ENCODE measurements at places on chromosomes 5 and 9.

GRCh38 chr5:177606071-177607051 lies 6.4 kb downstream of the B4GALT7 start:
- no peak for DNase-seq

- no peak for DNase-seq
These were observed 83.9 kb downstream of the KCTD16 start for GRCh38 chr5:144254552-144254951.

GRCh38 chr9:32010322-32010721 lies 374.1 kb upstream of the ACO1 start:
- DNase-seq, result no peak

- no peak for DNase-seq
These were observed 74.3 kb downstream of the LMX1B start for GRCh38 chr9:126687930-126688461.

DNA sequence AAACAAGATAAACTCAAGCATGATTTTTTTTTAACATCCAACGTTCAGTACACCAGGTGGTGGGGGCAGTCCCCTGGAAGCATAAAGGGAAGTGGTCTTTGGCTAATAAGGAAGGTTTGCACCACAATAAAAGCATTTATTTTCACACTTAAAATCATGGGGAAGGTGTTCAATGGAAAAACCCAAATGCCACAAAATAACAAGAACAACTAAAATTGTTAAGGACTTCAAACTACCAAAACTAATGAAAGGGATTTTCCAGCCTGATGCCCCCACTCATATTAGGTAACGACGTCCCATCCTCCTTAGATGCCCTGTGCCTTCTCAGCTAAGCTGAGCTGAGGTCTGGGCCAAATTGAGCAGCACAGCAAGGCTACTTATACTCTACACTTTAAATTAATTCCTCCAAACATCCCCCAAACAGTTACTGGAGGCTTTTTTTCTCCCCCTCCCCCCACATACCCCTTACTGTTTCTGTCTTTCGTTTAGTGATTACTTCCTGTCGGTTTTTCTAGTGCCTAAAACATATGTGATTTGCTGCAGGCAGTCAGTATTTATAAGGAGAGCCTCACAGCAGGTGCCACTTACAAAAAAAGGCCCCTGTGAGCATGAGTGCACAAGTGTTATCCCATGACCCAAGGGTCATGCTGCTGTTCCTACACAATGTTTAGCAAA lies 259.7 kb upstream of the ZNF608 start:
- no peak for DNase-seq

GRCh38 chr9:89519366-89519805 lies 21.5 kb upstream of the SEMA4D start:
- peak; percentile 65 for DNase-seq

- DNase-seq, result peak; percentile 55
These were observed 138.6 kb downstream of the TRIO start for GRCh38 chr5:14281746-14282181.

DNA sequence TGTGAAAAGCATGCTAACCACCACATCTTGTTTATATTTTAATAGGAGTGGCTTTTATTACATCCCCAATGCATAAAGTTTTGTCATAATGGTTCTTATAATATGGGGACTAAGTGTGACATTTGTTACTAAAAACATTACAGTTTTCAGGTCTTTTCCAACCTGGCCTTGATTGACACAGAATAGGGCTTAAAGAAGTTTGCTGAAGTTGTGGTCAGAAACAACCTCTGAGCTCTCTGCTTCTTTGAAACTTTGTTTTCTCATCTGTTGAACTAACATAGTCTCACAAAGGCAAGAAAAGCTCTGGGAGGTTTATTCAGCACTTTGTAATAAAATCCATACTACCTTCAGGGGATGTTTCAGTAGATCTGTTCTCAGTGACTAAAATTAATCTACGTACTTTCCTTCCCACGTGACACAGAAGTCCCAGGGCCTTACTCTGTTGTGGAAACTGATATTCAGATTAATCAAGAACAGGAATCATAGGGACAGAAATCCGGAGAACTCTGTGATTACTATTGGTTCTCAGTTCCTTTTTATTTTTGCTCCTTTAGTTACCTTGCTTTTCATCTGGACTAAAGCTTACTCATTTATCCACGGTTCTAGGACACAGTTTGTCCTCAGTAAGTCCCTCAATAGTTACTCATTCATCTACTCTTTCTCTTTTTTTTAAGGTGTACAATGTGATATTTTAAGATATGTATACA lies 289.0 kb upstream of the EFNA5 start:
- DNase-seq, result no peak

GRCh38 chr5:13566871-13567339 lies 377.6 kb downstream of the DNAH5 start:
- DNase-seq, result peak; percentile 86

DNA sequence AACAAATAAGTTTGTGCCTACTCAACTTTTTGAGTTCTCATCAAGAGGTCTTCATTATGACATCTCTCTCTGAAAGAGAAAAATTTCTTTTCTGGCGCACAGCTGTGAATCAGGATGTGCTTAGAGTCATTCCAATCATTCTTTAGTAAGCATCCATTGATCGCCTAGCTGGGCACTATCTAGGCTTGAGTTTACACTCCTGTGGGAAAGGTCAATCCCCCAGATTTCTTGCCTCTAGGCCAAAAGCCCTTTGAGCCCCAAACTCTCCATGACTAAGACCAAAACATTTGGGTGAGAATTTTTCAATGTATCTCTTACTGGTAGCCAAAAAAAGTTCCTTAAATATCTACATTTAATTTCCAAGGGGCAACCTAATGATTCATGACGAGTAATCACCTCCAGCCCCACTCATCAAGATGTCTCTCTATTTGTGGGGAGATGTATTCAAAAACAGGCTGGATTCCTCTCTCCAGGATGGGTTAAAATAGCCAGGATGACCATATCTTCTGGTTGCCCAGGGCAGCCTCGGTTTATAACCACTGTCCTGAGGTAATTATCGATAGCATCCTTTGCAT lies 101.7 kb downstream of the GNA14 start:
- DNase-seq, result no peak

DNA sequence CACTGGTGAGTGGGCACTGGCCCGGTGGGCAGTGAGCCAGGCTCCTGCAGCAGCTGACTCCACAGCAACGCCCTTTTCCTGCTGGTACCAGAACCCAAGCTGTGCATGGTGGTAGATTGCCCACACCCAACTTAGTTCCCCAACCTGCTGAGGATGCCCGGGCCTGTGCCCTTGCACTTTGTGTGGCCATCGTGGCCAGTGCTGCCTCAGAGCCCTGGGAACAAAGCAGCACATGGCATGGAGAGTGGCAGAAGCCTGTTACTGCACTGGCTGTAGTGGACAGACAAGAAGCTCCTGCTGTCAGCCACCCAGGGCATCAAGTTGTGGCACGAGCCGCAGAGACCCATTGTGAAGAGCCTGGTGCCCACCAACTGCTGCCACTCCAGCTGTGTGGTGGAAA lies 612.9 kb downstream of the DNAH5 start:
- DNase-seq, result no peak

DNA sequence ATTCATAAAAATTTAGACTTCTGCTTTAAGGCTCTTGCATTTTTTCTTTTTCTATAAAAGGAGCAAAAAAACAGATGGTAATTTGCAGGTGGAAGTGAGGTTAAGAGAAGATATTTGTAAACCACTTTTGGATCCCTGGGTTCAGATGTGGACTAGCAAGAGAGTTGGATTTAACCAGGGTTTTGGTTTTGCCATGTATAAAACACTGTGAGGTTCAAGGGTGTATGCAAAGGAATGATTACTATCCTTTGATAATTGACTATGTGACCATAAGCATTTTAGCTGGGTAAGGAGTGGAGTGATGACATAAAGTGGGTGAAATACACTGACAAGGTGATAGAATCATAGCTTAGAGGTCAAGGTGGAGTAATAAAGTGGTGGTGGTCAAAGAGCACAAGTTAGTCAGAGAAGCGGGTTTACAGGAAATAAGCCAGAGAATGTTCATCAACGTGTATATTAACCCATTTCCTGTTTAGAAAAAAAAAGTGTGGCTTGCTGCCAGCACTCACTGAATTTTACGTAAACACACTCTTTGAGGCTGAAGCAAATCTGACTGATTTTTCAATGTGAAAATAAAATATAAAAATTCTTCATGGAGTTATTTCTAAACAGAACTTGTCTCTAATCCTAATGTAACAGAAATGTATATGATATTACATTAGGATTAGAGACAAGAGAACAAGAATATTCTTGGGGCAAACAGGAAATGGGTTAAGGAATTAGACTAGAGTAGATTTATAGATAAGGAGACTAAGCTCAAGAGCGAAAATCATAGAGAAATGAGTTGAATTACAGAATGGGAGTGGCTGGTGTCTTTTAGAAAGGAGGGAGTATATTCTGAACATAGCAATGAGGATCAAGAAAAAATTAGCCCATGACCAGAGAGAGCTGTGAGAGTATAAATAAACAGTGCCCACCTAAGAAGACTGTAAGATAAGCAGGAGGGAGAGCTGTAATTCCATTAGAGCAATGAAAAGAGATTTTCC lies 74.5 kb downstream of the CDKN2A start:
- peak; percentile 88 for DNase-seq

- peak; percentile 57 for DNase-seq
These were observed 68.8 kb downstream of the ELL2 start for GRCh38 chr5:95892784-95893354.

DNA sequence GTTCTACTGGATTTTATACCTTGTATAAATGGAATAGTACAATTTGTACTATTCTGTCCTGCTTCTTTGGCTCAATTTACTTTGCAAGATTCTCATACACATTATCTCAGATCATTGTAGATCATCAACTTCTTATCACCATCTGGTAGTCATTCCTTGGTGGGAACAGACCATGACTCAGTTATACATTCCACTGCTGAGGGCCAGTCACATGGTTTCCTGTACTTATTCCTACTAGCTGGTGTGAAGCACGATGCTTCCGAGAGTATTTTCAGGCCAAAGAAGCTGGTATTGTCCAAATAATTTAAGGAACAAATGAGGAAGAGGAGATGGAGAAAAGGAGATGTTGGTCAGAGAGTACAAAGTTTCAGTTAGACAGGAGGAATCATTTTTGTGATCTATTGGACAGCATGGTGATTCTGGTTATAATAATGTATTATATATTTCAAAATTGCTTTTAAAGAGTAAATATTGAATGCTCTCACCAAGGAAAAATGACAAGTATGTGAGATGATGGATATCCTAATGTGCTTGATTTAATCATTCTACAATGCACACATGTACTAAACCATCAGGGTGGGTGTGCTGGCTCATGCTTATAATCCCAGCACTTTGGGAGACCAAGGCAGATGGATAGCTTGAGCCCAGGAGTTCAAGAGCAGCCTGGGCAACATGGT lies 124.1 kb downstream of the SYK start:
- peak; percentile 98 for DNase-seq

GRCh38 chr9:76677481-76678055 lies 86.7 kb upstream of the PCA3 start:
- peak; percentile 67 for DNase-seq

DNA sequence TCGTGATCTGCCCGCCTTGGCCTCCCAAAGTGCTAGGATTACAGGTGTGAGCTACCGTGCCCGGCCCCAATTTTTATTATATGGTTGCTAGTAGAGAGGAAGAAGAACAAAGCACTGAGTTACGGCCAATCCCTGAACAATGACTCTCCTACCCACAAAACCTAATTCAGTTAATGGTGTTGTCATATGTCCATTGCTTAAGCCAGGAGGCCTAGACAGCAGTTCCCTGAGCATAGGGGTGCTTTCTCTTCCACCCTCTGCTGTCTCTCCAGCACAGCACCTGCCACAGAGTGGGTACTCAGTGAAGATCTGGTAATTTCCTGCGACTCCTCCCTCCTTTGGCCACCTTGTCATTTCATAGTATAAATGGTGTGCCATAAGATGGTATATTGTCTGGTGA lies 21.4 kb upstream of the LTC4S start:
- no peak for DNase-seq

DNA sequence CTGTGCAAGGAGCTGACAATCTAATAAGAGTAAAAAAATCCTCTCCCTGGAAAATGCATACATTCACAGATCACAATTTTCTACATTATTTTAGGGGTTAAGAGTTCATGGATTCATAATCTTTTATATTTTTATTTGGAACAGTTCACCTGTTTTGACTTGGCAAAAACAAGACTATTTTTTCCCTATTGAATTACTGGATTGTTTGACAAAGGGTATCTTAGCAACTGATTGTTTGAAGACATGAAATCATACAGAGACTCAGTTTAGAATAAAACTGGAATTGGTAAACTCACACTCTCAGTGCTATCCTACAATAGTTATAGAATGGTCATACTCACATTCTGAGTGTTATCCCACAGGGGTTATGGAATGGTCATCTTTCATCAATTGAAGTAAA lies 358.2 kb upstream of the PTGER4 start:
- no peak for DNase-seq

GRCh38 chr9:131434673-131435072 lies 40.8 kb downstream of the PRRC2B start:
- DNase-seq, result no peak

DNA sequence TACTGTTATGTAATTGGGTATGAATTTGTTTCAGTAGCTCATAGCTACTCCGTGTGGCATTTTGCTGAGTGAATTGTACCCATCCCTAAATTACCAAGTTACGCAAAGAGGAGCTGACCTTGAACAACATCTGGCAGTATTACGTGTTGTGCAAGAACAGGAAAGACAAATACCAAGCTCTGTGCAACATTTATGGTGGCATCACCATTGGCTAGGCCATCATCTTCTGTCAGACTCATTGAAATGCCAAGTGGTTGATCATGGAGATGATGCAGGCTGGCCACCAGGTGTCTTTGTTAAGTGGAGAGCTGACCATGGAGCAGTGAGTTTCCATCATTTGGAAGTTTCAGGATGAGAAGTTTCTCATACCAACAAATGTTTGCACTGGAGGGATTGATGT lies 15.0 kb downstream of the ZSWIM6 start:
- peak; percentile 49 for DNase-seq
